Activated CD4-positive, alpha-beta memory T cell treated with anti-CD3 and anti-CD28 coated beads for 36 hours (primary cell): ENCODE measurements at places on chromosomes 7 and 10. TPM values are rescaled to one million over a fixed set of nuclear protein-coding genes. Genes with fewer than 3 reads are reported as not detected.

The PNLIPRP1 gene
- total RNA-seq: not detected

The SUN3 gene
- not detected for total RNA-seq

The NUDCD3 gene
- total RNA-seq: 88.9 TPM

- DNase-seq: peak; percentile 87
Observed at GRCh38 chr10:69629897-69630650, at the start of gene FAM241B. Gene FAM241B (plus strand): TSS chr10:69630247. CDS start chr10:69631744, 1,497 bp downstream.

GRCh38 chr10:12351447-12351846 lies 2.1 kb downstream of the CAMK1D start:
- peak; percentile 52 for DNase-seq

GRCh38 chr7:103940382-103941268 lies 48.8 kb downstream of the RELN start:
- no peak for DNase-seq

DNA sequence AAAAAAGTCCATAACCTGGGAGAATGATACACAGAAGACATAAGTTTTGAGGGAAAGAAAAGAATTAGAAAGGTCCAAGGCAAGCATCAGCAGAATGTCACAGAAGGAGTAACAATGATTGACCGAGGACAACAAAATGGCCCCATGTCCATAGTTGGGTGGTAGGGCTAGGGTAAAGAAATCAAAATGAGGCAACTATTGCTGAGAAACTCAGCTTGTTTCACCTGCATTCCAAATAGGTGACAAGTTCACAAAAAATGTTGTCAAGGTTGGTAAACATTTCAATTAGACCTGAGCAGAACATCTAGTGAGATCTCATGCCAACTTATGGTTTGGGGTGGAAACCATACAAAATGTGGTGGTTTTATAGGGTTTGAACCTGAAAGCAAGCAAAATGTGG lies 22.8 kb upstream of the DLX6 start:
- no peak for DNase-seq

GRCh38 chr10:98611436-98611835 lies 164.7 kb upstream of the HPS1 start:
- no peak for DNase-seq

- no peak for DNase-seq
Observed at GRCh38 chr7:30896783-30897637, 14.6 kb upstream of the AQP1 start.
